ENCODE measurements at places on chromosomes 1 and 21.

DNA sequence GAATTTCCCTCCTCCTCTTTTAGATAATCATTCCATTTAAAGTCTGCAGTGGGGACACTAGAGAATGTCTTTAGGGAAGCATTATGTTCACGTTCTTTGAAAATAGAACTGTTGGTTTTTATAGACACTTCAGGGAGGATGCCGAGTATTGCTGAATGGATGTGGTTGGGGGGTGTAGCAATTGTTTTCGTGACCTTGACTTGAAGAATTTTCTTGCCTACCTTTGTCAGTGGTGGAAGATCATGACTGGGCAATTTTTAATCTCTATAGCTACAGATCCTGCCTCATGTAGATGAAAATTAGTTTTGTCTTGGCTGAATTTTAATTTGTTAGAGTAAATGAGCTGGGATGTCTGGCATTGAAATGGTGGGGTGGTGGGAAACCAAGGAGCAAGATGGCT lies 3.8 kb downstream of the SMG7 start:
- DNase-seq: no peak

- DNase-seq: no peak
Measured at GRCh38 chr1:37858931-37859506, 373 bp downstream of the MTF1 start.

- DNase-seq: peak; percentile 40
Measured at GRCh38 chr1:227793948-227794816, 21.3 kb upstream of the PRSS38 start.

DNA sequence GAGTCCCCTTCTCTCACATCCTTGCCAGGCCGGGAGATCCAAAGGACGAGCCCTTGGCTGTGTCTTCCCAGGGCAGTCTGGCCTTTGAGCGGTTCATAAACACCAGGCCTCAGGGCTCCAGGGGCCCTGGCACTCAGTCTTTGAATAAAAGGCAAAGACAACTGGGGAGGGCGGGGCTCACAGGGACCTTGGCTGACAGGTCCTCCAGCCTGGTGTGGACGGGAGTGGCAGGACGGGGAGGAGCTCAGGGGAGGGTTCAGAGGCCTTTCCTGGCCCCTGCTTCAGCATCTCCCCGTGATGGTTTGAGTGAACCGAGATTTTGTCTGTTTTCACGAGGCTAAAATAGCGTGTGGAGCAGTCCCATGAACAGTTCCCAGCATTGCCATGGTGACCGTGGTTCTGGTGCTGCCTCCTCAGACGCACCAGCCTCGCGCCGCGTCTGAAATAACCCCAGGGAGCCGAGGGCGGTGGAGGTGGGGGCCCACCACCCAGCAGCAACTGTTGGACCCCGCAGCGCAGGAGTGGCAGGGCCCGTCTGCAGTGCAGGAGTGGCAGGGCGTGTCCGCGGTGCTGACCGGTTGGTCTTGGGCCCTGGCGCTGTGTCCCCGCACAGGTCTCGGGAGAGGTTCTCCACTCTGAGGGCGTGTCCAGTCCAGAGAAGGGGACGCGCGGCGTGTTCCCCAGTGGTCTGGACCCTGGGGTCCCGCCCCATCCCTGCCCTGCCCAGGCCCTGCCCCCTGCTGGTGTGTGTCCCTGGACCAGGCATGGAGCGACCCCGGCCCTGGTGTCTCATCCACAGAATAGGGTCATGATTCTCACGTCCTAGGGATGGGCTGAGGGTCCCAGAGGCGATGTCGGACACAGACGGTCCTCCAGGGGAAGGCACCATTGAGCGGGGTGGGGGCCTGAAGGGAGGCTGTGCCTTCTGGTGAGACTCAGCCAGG lies 7.1 kb upstream of the PRKCZ start:
- no peak for DNase-seq

DNA sequence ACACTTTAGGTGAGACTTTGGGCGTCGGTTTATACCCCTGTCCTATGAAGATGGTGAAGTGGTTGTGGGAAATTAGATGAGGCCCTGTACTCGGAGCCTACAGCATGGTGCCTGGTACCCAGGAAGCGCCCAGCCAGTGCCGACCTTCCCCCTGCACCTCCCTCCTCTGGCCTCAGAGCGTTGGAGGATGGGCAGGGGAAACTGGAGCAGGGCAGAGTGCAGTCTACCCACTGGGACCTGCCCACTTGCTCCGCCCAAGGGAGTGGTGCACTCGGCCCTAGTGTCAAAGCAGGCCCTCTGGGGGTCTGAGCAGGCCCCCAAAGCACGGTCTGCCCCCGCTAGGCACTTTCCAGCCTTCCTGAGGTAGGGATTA lies 13.0 kb upstream of the TTC22 start:
- no peak for DNase-seq

DNA sequence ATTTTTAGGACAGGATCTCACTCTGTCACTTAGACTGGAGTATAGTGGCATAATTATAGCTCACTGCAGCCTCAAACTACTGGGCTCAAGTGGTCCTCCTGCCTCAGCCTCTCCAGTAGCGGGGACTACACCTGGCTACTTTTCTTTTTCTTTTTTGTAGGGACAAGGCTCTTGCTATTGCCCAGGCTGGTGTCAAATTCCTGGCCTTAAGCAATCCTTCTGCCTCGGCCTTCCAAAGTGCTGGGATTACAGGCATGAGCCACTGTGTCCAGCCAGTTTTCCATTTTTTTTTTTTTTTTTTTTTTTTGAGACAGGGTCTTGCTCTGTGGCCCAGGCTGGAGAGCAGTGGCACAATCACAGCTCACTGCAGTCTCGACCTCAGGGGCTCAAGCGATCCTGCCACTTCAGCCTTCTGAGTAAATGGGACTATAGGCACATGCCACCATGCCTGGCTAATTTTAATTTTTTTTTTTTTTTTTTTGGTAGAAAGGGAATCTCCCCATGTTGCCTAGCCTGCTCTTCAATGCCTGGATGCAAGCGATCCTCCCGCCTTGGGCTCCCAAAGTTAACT lies 20.6 kb upstream of the CEP85 start:
- no peak for DNase-seq

DNA sequence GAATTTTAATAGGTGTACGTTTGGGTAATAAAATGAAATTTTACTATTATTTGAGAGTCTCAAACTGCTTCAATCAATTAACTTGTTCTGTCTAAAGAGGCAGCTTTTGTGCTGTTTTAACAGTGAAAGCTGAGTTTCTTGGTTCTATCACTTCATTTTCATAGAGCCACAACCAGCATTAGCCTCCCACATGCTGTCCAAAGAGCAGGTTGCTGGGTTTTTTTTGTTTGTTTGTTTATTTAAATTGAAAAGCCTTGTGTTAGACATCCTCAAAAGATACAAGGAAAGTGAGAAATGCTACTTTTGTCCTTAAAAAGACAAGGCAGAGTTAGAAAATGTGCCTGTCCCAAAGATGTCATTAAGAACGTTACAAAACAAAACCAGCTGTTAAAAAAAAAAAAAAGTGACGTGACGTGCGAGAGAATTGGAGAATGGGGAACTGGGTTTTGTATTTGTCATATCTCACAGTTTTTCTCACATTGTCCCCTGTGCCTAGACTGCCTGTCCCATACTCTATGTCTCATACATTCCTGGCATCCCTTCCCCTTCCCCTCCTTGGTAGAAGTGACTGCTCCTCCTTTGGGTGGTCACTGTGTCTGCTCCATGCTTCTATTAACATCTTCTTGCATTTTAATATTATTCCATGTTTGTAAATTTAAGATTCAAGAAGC lies 63.1 kb upstream of the CD34 start:
- no peak for DNase-seq

GRCh38 chr1:214496126-214496525 lies 55.3 kb downstream of the PTPN14 start:
- no peak for DNase-seq

DNA sequence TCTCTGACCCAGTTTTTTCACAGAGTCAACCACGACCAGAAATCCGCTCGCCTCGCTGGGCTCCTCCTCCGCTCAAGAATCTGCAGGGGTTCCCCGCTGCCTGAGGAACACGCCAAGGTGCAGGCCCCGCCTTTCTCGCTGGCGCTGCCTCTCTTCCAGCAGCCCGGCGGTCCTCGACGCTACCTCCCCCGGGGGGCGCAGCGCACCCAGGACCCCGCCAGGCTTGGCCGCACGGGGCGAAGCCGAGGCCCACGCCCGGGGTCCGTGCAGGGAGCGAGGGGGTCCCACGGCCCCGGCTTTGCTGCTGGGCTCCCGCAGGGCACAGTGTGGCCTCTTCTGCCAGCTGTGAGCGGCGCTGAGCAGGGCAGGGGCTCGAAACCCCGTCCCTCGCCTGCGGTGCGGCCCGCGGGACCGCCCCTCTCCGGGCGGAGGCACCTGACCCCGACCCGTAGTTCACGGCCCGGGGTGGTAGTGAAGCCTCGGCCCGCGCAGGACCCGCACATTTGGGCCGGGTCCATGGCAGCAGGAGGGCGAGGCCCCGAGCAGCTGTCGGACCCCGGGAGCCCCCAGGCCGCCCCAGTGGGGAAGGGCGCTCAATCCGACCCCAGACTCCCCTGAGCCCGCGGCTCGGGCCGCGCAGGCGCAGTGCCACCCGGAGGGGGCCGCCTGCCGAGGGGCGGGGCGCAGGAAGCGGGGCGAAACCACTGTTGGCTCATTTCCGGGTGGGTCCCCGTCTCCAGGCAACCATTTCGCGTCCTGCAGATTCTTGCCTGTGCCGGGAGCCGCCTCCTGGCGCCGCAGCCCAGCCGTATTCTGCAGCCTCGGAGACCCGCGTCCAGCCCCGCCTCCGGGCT lies 10.0 kb upstream of the MMEL1 start:
- peak; percentile 77 for DNase-seq

GRCh38 chr1:169484683-169485430 lies 887 bp downstream of the SLC19A2 start:
- DNase-seq: peak; percentile 60

GRCh38 chr1:171739656-171740055 lies 2.2 kb downstream of the VAMP4 start:
- no peak for DNase-seq

- no peak for DNase-seq
Measured at GRCh38 chr1:10402729-10403274, 3.9 kb downstream of the PGD start.

- no peak for DNase-seq
Measured at GRCh38 chr1:171506525-171507304, 21.4 kb downstream of the PRRC2C start.

- no peak for DNase-seq
Measured at GRCh38 chr1:89607156-89607555, 25.8 kb upstream of the LRRC8C start.

GRCh38 chr21:42145569-42146272 lies 73.2 kb upstream of the ABCG1 start:
- peak; percentile 29 for DNase-seq

DNA sequence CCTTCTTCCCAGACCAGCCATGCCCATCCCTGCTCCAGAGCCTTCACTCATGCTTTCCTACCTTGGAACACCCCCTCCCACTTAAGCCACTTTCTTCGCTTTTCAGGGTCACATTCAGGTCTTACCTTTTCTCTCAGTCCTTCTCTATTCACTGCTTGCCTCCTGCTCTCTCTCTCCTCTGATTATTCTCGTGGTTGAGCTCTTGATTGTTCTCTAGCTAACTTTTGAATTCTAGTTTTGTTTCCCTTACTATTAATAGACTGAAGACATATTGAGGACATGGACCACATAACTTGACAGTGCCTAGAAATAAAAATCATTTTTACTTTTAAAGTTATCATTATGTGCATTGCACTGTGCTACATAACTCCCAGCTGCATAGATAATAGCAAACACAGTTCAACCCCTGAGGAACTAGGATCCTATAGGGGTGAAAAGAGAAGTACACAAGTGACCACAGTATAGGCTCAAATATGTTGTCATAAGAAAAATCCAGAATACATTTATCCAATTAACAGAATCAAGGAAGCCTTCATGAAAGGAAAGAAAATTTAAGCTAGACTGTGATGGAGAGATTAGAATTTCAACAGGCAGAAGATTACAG lies 21.5 kb downstream of the INSL5 start:
- DNase-seq: no peak

DNA sequence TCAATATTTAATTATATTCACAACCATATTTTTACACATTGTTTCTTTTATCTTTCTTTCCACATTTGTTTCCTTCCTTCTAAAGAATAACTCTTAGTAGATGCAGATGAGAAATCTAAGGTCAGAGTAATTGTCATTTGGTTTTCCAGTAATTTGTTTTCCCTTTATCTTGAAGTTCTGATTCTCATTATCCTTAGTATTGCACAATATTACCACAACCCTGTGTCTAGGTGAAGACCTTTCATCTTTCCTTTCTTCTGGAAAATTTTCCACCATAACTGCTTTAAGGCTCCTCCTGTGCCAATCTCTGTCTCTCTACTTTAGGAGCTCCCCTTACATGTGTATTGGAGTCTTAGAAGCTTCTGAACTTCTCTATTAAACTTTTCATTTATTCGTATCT lies 209.0 kb downstream of the DPYD start:
- DNase-seq: no peak

DNA sequence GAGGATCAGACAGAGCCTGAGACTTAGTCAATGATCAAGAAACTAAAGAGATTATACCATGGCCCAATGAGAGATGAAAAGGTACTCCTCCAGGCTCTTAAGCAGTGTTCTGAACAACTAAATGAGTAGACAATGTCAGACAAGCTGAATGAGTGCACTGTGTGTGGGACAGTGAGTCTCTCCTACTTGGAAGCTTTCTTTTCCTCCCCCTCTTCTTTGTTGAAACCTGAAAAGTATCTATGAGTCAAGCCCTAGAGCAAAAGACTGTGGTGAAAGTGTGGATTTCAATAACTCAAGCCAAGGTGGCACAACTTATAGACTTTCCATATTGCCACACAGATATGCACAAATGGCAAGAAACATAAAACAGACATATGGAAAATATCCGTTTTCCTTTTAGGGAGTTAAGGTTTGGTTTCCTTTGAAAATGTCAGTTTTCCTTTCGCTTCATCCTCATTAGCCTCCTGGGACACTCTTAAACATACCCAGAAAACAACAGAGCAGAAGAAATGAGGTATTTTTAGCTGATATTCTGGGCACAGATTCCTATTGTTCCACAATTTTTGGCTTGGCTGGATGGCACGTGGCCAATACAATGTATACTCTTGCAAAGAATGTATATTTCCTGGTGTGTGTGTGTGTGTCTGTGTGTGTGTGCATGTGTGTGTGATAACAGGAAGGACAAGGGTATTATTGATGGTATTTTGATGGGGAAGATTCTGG lies 96.6 kb downstream of the LMX1A start:
- DNase-seq: peak; percentile 33

DNA sequence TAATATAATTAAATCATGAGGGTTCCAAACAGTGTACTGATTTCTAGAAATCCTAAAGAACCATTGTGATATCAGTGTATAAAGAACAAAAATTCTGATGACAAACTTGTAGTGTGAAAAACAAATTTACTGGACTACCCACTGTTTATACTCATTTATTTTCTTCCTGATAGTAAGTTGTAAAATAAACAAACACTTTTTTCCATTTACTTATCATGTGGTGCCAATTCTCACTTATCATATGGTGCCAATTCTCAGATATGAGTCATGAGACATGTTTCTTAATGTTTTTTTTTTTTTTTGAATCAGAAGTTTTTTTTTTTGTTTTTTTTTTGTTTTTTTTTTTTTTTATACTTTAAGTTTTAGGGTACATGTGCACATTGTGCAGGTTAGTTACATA lies 137.7 kb downstream of the LEPR start:
- DNase-seq: no peak

Measured in mammary epithelial cell (primary cell).